GM12892 (cell line): ENCODE measurements at places on chromosomes 6 and 20.

- DNase-seq, result no peak
Observed at GRCh38 chr20:36528176-36528874, 13.0 kb upstream of the MYL9 start.

GRCh38 chr6:106895703-106896040, 78.9 kb downstream of the CD24 start:
- DNase-seq, result no peak

- DNase-seq, result no peak
Observed at GRCh38 chr6:29647927-29648642, 8.8 kb upstream of the MOG start.

- peak; percentile 79 for DNase-seq
Observed at GRCh38 chr20:51404297-51405060, 138.0 kb downstream of the NFATC2 start.

DNA sequence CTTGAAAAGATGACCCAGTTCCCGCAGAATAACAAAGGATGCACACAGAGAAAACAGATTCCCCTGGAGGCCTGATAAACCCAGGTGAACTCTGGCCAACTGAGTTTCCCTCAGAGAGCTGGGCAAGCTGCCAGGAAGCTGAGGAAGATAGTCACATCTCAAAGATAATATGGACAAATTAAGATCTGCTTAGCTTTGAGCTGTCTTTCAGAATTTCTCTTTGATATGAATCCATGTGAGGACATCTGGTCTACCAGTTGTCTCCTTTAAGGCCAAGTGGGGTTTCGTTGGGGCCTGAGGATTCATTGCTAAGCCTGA, 59.5 kb downstream of the ID4 start:
- no peak for DNase-seq

DNA sequence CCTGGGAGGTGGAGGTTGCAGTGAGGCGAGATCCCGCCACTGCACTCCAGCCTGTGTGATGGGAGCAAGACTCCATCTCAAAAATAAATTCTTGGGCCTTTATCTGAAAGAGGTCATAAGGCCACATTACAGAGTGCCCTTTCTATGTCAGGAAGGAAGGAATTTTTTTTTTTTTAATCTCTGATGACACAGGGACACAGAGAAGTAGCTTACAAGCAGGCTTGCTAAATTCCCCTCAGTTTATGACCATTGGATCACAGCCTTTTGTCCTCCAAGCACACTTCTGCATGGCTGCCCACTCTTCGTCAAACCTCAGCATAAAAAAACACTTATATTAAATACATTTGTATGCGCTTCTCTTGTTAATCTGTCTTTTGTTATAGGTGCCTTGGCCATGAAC, 7.5 kb upstream of the IFNGR1 start:
- no peak for DNase-seq

- no peak for DNase-seq
Observed at GRCh38 chr6:31836047-31836473, 8.5 kb downstream of the HSPA1B start.

GRCh38 chr6:97958134-97958533, 675.1 kb upstream of the MMS22L start:
- no peak for DNase-seq

- DNase-seq, result no peak
Observed at GRCh38 chr6:12969966-12970365, 253.4 kb downstream of the PHACTR1 start.

GRCh38 chr6:52942221-52942620, 32.7 kb upstream of the GSTA3 start:
- DNase-seq, result no peak

- no peak for DNase-seq
Observed at GRCh38 chr6:139017227-139017626, 11.3 kb upstream of the ABRACL start.

DNA sequence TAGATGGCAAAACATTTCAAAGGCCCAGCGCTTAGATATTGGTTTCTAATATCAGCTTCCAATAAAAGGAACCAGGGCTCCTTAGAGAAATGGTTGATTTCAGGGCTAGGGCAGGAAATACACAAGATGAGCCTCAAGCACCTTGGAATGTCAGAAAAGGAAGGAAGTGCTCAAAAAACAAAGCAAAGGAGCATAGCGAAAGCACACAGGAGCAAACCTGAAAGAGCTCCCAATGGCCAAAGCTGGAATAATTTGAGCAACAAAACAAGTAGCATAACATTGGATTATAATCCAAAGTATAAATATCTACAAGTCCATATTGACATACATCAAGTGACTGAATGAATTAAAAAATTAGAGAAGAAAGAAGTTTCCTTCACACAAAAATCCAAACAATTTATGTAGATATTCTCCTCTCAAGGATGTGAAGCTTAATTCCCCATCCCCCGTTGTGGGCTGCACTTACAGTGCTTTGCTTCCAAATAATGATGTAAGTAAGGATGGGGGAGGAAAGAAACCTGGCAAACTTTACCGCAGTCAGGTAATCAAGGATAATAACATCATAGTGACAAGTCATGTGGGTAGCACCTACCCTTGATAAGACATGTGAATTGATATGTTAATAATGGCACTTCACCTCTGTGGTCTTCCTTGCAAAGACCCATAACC, 132.9 kb upstream of the DST start:
- DNase-seq, result no peak
